ENCODE measurements at places on chromosomes 6 and 20. TPM values are rescaled to one million over a fixed set of nuclear protein-coding genes. Genes with fewer than 3 reads are reported as not detected.

SKIC2 gene
- polyA plus RNA-seq: 59.7 TPM

TCP11 gene
- not detected for polyA plus RNA-seq

DNA sequence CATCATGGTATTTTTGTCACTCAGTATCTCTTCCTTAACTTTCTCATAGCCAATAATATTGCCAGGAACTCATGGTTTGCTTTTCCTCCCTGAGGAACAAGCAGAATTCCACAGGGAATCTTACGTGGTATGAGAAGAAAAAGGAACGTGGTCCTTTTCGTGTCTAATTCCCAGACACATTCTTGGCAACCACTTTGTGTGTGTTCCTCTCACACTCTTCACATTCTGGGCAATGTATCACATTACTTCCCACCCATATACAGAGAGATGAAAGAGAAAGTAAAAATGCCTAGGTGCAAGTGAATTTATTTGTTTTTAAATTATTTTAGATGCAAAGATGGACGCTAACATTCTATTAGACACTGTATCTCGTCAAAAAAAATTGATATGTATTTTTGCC is 102.7 kb downstream of the PTPRK start:
- H3K36me3 ChIP-seq: no peaks in the 10 kb centered on the region
- DNase-seq: no peak
- no peak overlapping the region for H3K27ac ChIP-seq
- no peak overlapping the region for H3K4me3 ChIP-seq
- peaks cover 1% of the 10 kb centered on the region for H3K4me1 ChIP-seq

DNA sequence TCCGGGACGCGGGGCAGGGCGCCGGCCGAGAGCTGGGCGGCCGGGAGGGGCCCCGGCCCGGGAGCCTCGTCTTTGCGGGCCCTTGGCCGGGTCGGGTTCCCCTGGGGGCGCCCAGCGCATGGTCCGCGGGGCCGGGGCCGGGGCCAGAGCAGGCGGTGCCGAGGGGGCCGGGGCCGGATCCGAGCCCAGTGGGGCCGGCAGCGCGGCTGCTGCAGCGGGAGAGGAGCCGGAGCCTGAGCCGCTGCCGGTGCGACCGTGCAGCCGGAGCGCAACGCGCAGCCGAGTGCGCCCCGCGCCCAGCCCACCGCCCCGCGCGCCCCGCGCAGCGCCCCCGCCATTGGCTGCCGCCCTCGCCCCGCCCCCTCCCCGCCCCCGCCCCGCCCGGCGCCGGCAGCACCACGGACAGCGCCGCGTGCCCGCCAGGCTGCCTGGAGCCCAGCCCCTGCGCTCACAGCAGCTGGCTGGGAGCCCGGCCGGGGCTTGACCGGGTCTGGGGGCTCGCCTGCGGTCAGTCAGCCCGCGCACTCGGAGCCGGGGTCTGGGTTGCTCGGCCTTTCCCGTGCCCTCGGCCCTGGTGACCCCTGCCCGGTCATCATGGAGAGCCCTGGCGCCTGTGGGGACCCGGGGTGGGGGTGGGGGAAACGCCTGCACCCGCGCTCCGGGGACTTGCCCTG is at the start of gene HRH3:
HRH3 (minus strand) TSS at position 287 of the 674 bp plus-strand sequence. CDS start 308 bp downstream, outside the sequence.
- peak; percentile 27 for DNase-seq
- H3K36me3 ChIP-seq: no peaks in the 10 kb centered on the region
- no peaks in the 10 kb centered on the region for H3K4me1 ChIP-seq
- peak within 1 kb of the TSS; percentile 53 for H3K4me3 ChIP-seq
- no peak within 1 kb of the TSS for H3K27ac ChIP-seq

- DNase-seq: no peak
- no peak overlapping the region for H3K27ac ChIP-seq
- no peak overlapping the region for H3K4me3 ChIP-seq
- no peaks in the 10 kb centered on the region for H3K27me3 ChIP-seq
Observed at GRCh38 chr20:41133709-41134361, 3.5 kb upstream of the PLCG1 start.

- no peaks in the 10 kb centered on the region for H3K36me3 ChIP-seq
- no peaks in the 10 kb centered on the region for H3K4me1 ChIP-seq
- DNase-seq: no peak
- H3K27ac ChIP-seq: peak overlapping the region; percentile 3
Observed at GRCh38 chr6:137950581-137950980, 83.5 kb downstream of the TNFAIP3 start.

- no peak for DNase-seq
- no peaks in the 10 kb centered on the region for H3K36me3 ChIP-seq
Observed at GRCh38 chr6:150560004-150560883, 39.4 kb upstream of the PLEKHG1 start.

DNA sequence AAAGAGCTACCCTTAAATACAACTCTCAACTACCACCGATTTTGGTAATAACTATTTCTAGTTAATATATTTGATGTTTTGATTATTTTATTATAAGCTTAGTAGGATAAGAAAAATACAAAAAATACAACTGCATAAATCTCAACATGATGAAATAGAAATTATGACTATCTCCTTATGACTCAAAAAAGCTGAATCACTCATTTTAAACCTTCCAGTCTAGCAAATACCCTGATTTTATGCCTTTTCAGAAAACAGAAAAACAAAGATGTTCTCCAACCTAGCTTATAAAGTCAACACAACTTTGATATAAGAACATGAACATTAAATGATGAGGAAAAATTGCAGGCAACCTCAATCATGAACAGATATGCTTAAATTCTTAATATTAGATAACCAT is 40.2 kb upstream of the DSE start:
- H3K36me3 ChIP-seq: no peaks in the 10 kb centered on the region
- H3K4me3 ChIP-seq: no peak overlapping the region
- no peak overlapping the region for H3K27ac ChIP-seq
- H3K27me3 ChIP-seq: no peaks in the 10 kb centered on the region
- no peaks in the 10 kb centered on the region for H3K4me1 ChIP-seq

DNA sequence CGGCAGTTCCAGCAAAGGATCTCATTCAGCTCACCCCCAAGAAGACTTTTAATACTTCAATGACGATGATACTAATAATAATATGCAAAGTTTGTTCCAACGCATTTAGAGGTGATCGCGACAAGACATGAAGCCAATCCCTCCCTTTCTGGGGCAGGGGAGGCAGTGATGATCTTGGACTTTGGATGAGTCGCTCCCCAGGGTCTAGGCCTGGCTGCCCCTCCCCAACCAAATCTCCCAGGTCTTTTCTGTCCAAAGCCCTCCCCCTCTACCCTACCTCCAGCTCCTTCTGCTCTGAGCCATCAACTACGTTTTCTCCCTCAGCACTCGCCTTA is 33.9 kb downstream of the HLA-A start:
- peak overlapping the region; percentile 62 for H3K4me3 ChIP-seq
- H3K36me3 ChIP-seq: peaks cover 3% of the 10 kb centered on the region
- H3K4me1 ChIP-seq: peaks cover 18% of the 10 kb centered on the region

GRCh38 chr6:71545905-71546304 is 257.3 kb downstream of the OGFRL1 start:
- H3K27me3 ChIP-seq: no peaks in the 10 kb centered on the region
- no peaks in the 10 kb centered on the region for H3K4me1 ChIP-seq
- DNase-seq: no peak

DNA sequence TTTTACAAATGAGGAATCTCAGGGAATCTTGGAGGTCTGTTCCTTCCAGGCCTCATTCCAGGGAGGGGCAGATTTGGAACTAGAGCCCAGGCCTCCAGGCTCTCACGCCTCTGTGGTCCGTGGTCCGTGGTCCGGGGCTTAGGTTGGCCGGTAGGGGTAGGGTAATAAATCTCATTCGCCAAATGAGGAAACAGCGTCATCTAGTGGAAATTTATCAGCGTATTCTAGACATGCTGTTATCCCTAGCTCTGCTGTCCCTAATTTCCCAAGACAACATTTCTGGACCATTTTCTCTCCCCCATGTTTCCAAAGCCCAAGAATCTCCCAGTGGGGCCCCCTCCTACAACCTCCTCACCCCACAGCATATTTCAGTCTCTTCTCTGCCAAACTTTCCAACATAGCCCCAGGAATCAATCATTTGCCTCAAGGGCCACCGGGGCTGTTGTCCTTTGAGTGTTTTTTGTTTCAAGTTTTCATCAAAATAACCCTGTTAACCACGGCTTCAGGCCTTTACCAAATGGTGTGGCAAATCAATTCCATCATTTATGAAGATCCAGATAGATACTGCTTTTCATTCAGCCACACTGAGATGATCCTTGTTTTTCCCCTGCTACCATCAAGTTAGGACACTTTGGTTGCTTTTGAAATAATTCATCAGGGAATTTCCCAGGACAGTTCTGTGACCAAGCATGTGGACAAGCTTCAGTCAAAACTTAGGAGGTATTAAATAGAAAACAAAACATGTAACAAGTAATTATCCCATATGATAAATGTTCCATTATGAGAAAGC is 126.8 kb downstream of the ALDH8A1 start:
- no peak overlapping the region for H3K4me3 ChIP-seq
- DNase-seq: peak; percentile 83
- no peaks in the 10 kb centered on the region for H3K36me3 ChIP-seq
- H3K27me3 ChIP-seq: no peaks in the 10 kb centered on the region
- H3K27ac ChIP-seq: no peak overlapping the region

BLOC1S5 gene
- polyA plus RNA-seq: 3.2 TPM

ITCH gene
- polyA plus RNA-seq: 12.0 TPM

- no peak overlapping the region for H3K27ac ChIP-seq
- no peak overlapping the region for H3K4me3 ChIP-seq
- DNase-seq: no peak
Observed at GRCh38 chr6:13400772-13401171, 72.4 kb upstream of the TBC1D7 start.

DNA sequence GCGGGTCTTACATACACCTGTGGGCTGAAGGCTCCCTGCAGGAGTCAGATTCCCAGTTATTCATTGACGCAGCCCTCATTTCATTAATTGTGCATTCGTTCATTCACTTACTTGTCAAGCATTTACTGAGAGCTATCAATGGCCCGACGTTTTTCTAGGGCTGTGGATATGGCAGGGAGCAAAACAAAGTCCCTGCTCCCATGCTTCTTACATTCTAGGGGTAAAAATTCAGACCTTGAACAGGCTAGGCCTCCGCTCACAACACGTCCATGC is 369 bp upstream of the NSFL1C start:
- H3K4me3 ChIP-seq: peak overlapping the region; percentile 85
- peaks cover 15% of the 10 kb centered on the region for H3K4me1 ChIP-seq
- no peaks in the 10 kb centered on the region for H3K27me3 ChIP-seq
- H3K36me3 ChIP-seq: no peaks in the 10 kb centered on the region
- H3K27ac ChIP-seq: peak overlapping the region; percentile 95

GRCh38 chr6:12622566-12622965 is 94.0 kb upstream of the PHACTR1 start:
- H3K27ac ChIP-seq: no peak overlapping the region
- H3K4me1 ChIP-seq: no peaks in the 10 kb centered on the region
- H3K36me3 ChIP-seq: no peaks in the 10 kb centered on the region
- H3K27me3 ChIP-seq: no peaks in the 10 kb centered on the region
- no peak overlapping the region for H3K4me3 ChIP-seq
- DNase-seq: no peak

GRCh38 chr20:34544109-34544796 is 14.3 kb upstream of the MAP1LC3A start:
- peaks cover 6% of the 10 kb centered on the region for H3K36me3 ChIP-seq
- peaks cover 4% of the 10 kb centered on the region for H3K4me1 ChIP-seq
- DNase-seq: peak; percentile 53
- H3K27ac ChIP-seq: no peak overlapping the region

DNA sequence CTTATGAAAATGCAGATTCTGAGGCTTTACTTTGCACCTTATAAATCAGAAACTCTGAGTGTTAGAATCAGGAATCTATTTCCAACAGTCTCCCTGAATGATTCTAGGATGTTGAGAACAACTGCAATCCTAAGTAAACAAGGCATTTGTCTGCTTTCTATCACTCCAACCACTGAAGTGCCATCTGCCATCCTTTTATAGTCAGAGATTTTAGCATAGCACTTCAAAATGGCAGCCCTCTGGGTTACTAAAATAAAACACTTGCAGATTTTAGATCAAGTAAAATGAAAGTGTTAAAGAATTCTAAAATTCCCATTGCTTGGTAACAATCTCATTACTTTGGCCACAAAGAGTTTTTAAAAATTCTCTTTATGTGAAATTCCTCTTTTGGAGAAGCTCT is 258.9 kb downstream of the CD109 start:
- H3K27ac ChIP-seq: no peak overlapping the region
- H3K4me3 ChIP-seq: no peak overlapping the region
- no peaks in the 10 kb centered on the region for H3K4me1 ChIP-seq
- no peaks in the 10 kb centered on the region for H3K36me3 ChIP-seq
- DNase-seq: no peak

DNA sequence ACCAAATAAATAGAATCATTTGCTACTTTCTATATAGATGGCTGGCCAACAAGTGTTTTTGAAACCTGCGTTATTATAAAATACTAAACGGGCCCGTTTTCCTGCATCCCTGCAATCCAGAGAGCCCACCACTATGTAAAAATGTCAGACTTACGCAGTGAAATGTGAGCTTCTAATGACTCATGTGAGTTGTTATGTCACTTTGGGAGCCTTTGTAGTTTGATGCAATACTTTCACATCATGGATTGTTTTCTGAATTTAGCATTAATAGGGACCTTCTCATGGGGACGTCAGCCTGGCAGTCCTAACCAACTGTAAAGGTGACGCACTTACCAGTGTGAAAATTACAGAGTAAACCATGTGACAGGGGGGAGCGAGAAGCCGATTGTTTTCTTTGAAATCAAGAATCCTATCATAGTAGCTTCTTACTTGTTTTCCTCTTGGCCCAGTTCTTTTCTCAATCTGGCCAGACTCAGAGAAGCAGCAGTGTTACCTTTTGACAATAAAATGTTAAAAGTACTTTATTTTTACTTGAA is 75.3 kb downstream of the SSR1 start:
- H3K4me3 ChIP-seq: no peak overlapping the region
- H3K27me3 ChIP-seq: no peaks in the 10 kb centered on the region
- peaks cover 17% of the 10 kb centered on the region for H3K36me3 ChIP-seq
- no peak for DNase-seq

DNA sequence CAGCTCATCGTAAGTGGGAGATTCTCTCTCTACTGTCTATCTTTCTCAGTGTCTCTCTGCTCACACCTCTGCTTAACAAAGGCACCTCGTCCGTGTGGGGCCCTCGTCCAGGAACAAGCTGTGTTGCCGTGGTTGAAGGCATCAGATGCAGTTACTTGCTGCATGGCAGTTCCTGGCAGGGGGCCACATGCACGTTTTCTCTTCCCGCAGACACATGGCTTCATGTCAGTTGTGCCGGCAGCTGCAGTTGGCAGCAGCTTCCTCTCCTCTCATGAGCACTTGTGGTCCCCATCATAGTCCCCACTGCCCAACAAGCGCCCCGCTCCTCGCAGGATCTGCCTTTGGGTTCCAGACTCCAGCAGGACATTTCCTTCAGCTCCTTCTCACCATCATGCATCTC is 7.1 kb upstream of the AFDN start:
- no peak overlapping the region for H3K27ac ChIP-seq
- H3K27me3 ChIP-seq: no peaks in the 10 kb centered on the region
- H3K4me1 ChIP-seq: no peaks in the 10 kb centered on the region

DNA sequence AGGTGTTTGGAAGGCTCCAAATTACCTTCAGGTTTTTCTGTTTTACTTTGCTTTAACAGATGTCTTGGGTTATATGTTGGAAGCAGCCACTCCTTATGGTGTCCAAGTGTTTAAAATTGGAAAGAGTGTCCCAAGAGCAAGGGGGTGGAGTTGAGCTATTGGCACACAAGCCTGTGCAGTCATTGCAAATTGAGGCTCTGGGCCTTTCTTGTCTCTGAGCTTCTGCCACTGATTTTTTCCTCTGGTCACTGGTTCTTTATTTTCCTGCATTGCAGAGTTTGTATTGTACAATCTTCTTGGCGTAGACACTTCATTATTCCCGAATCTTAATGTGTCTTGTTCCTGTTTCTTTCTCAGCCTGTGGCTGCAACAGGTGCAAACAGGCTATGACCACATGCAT is 598.8 kb downstream of the RNF144B start:
- no peak overlapping the region for H3K4me3 ChIP-seq
- DNase-seq: no peak
- no peaks in the 10 kb centered on the region for H3K4me1 ChIP-seq

ID1 gene
- polyA plus RNA-seq: 284 TPM
